LoVo (cell line): ENCODE measurements at places on chromosomes 13 and 19.

DNA sequence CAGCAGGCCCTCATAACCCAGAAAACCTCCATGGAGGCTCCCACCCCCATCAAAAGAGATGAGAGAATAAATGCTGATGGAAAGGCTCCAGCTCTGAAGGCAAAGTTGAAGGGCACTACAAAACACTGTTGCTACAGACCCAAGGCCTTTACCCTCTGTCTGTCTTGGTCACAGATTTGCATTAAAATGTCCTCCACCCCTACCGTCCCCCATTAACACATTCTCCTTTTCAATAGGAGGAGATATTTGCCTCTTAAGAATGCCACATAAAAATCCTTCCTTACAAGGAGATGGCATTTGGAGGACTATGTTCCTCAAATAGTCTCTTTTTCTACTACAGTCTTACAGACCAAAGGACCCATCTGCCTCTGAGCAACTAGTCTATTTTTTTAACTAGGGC, 361.5 kb downstream of the ENOX1 start:
- no peak for DNase-seq

GRCh38 chr13:94703271-94703670, 9.1 kb downstream of the SOX21 start:
- DNase-seq: no peak

GRCh38 chr13:33008946-33009722, 7.1 kb upstream of the KL start:
- no peak for DNase-seq

GRCh38 chr19:7063764-7064418, 5.4 kb upstream of the MBD3L3 start:
- DNase-seq: no peak

- DNase-seq: no peak
These were observed 355.9 kb downstream of the KLF12 start for GRCh38 chr13:73778242-73778864.

DNA sequence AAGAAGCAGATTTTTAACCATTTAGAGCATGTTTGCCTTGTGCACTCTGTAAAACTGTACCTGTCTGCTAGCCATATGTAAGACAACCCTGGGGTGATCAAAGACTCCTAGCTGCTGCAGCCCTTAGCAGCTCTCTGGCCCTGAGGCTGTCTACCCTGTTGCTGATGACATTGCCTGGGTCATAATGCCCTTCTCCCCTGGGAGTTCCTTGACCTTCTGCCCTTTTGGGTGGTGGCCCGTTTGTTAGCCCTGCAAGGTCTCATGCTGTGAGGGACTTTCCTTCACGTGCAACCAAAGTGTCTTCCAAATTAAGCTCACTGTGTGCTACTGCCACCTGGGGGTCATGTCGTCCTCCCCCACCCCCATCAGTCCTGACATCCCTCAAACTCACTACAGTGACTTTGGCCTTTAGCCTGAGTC, 7.4 kb downstream of the GPC6 start:
- no peak for DNase-seq

GRCh38 chr19:10946958-10947657, 13.7 kb upstream of the SMARCA4 start:
- DNase-seq: no peak

DNA sequence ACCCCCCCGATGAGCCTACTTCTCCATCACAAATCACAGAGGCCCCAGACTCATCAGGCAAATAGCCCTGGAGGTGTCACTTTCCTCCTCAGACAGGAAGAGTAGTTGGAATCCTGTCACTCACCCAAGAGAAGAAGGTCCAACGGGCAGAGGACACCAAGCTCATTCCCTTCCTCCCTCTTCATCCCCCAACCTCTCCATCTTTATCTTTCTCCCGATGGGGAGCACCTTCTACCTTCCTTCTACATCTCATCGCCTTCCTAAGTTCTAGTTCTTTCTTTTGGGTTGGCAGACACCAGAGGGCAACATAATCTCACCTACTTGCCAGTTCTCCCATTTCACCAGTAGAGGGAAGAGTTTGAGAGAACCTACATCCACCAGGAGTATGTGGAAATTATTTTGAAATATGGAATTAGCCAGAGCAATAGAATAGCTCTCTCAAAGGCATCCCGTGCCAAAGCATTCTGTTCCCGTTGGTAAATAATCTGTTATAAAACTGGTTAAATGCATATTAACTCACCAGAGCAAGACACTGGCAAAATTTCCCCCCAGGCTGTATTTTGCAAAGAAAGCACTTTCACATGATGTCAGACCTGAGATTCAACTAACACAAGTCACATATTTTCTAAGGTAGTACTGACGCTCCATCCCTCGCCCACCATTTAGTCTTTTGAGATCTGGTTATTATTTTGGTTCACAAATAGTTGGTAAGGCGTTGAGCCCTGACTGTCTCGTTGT, 55.0 kb downstream of the ZIC5 start:
- DNase-seq: peak; percentile 79

GRCh38 chr13:78779608-78780007, 120.7 kb upstream of the OBI1 start:
- no peak for DNase-seq

GRCh38 chr19:14544977-14545715, 15.8 kb downstream of the TECR start:
- DNase-seq: no peak

DNA sequence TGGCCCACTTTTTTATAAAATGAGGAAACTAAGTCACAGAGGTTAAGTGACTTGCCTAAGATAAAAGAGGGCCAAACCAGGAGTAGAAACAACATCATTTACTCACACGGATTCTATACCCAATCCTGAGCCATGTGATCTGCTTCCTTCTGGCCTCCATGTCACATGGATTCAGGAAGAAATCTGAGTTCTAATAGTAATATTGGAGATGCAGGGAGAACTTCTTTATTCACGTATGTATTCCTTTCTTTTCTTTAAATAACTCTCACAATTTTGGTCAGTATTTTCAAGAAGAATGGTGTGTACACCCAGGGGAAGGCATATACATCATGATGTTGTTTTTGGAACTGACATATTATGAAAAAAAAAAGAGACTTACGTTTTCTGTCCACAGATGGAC, 1.8 kb downstream of the POSTN start:
- DNase-seq: no peak

GRCh38 chr19:58536852-58537798, 6.7 kb upstream of the TRIM28 start:
- DNase-seq: no peak

DNA sequence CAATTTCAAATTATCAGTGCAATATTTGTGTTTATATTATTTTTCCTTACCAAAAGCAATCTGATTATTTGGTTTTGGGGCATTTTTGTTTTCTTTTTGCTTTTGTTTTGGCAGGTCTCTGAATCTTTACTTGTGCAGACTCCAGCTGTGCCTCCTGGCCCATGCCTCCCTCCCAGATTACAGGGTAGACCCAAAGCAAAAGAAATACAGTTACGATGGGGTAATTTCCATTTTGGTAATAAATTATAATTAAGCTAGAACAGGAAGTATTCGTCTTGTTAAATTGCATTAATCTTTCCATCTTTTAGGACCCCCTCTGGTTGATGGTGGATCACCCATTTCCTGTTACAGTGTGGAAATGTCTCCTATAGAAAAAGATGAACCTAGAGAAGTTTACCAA, 29.2 kb upstream of the MLNR start:
- no peak for DNase-seq

DNA sequence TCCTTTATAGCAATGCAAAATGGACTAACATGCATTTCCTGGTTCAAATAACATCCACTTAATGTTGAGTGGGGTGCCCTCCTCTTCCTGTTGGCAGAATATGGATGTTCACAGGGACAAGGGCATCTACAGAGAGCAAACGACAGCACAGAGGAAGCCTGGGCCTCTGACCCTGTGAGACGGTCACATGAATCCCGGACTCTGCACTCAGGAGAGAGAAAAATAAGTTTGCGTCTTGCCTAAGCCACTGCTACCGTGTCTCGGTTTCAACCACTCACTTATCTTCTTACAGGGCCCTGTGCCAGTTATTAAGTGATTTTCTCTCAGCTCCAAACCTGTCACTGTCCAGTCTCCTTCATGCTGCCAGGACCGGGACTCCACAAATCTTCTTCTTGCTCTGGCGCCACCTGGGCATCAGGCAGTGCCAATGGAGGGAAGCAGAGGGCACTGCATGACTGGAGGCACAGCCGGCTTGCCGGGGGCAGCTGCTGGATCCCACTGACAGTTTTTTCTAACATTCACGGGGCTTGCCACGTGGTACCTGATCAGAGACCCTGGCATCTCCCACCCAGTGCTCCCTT, 11.8 kb downstream of the LIG1 start:
- DNase-seq: no peak

DNA sequence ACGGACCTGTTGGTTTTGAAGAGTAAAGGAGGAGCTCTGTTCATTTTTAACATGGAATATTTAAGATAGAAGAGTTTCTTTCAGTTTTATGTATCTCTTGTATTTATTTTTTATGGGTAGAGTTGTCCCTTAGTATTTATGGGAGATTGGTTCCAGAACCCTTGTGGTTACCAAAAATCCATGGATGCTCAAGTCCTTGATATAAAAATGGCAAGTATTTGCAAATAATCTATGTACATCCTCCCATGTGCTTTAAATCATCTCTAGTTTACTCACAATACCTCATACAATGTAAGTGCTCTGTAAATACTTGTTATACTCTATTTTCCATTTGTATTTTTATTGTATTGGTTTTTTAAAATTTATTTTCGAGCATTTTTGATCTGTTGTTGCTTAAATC, 63.1 kb downstream of the TM9SF2 start:
- DNase-seq: no peak

DNA sequence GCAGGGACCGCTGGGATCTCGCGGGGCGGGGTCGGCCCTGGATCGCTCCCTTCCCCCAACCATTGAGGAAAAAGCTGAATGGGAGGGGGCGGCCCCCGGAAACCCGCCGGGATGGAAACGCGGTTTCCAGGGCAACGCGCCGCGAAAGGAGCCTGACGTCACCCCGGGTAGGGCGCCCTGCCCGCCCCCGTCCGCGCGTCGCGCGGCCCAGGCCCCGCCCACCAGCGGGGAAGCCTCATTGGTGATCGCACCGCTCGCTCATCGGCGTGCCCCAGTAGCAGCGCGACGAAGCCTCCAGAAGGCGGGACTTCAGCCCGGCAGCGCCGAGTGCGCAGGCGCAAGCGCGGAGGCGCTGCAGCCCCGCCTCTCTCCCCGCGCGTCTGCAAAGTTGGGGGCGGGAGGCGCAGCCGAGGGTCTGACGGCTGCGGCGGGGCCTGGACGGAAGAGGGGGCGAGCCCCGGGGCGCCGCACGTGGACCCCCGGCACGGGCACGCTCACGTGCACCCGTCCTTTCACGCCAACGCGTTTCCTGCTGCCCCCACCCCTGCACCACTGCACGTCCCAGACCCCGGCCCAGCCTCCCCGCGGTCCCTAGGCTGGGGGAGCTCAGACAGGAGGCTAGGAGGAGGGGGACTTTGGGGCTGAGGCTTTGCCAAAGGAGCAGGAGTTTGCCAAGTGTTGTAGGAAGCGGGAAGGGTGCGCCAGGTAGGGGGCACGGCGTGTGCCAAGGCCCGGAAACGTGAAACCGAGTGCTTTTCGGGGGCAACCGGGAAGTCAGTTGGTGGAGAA, 8.2 kb upstream of the CIRBP start:
- peak; percentile 97 for DNase-seq

- no peak for DNase-seq
These were observed 497.0 kb downstream of the FOXO1 start for GRCh38 chr13:40169476-40169875.

GRCh38 chr19:18109733-18110608, 12.4 kb downstream of the MAST3 start:
- DNase-seq: peak; percentile 44
